ENCODE measurements at places on chromosomes 6 and 20.

- no peak for DNase-seq
Measured at GRCh38 chr20:62370115-62370806, 3.1 kb upstream of the LAMA5 start.

DNA sequence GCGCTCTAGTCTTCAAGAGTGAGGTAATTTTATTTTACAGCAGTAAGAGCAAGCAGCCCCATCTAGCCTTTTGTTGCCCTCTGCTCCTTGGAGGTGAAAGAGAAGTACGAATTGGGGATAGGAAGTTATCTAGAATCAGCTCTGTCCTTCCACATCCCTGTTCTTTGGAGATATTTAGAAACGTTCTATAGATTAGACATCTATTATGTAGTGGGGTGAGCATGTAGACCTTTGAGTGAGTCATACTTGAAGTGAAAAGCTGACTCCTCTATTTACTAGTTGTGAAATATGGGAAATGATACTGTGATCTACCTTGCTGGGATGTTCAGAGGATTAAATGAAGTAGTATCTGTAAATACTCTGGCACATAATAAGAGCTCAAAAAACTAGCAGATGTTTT is 36.0 kb upstream of the SLC35D3 start:
- DNase-seq = no peak

GRCh38 chr6:161115468-161115867 is 123.9 kb downstream of the MAP3K4 start:
- DNase-seq = no peak

DNA sequence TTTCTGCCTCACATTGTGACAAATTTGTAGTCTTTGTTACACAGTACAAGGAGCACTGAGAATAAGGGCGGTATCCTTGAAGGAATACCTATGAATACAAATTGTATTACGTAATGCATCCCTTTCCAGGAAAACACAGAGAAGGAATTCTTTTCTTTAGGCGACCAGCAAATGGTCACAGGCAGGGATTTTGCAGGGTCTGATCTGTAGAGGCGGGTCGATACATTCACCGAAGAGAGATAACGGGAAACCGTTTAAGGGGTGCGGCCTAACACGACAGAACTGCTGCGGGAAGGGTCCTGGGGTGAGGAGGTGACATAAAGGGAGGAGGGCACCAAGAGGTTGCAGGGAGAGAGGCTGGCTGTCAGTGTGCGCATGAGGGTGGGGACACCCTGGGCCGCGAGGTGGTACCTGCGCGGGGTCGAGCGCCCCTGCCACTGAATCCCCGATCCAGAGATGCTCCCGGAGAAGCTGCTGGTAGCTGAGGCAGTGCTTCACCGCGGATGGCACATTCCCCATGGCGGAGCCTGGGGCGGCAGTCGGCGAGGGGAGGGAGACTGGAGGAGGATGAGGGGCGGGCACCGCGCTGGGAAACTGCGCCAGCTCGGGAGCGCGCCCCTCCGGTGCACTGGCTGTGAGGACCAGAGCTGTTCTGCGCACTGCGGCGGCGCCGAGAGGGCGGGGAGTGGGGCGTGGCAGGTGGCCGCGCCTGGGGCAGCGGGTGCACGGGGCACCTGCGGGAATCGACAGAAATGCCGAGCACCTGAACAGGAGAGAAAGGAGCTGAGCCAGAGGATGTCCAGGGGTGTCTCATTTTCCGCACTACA is at the start of gene HMGCLL1:
HMGCLL1 (minus strand) TSS at position 656 of the 827 bp plus-strand sequence; CDS start at position 519, 137 bp downstream.
- peak; percentile 21 for DNase-seq

DNA sequence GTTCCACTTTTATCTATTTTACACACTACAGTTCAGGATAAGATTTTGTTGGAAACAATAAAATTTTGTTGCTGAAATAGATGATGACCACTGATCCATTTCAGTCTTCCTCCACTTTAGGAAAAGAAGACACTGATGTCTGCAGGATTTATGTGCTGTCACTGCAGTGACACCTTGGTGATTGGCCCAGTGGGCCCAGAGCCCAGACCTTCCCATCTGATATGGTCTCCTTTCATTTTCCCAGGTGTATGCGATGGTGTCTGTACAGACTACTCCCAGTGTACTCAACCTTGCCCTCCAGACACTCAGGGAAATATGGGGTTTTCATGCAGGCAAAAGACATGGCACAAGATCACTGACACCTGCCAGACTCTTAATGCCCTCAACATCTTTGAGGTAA is 19.6 kb upstream of the ADGRF4 start:
- DNase-seq = no peak
